ENCODE measurements at places on chromosomes 16 and 17. TPM values are rescaled to one million over a fixed set of nuclear protein-coding genes. Genes with fewer than 3 reads are reported as not detected.

The SLFN13 gene
- polyA plus RNA-seq: 28.8 TPM

The KRT24 gene
- polyA plus RNA-seq: not detected

The DNAAF1 gene
- 21.5 TPM for polyA plus RNA-seq

The TMEM107 gene
- 15.7 TPM for polyA plus RNA-seq

The LGALS9B gene
- not detected for polyA plus RNA-seq

The COG1 gene
- polyA plus RNA-seq: 49.2 TPM

The UTP4 gene
- 46.4 TPM for polyA plus RNA-seq

The RAB37 gene
- 9.1 TPM for polyA plus RNA-seq

The SMIM5 gene
- polyA plus RNA-seq: 2.3 TPM

The IGF2BP1 gene
- polyA plus RNA-seq: 27.9 TPM

The TBX2 gene
- polyA plus RNA-seq: 258 TPM

The EPOP gene
- polyA plus RNA-seq: 1.3 TPM

The NEK8 gene
- polyA plus RNA-seq: 7.3 TPM

The TBC1D28 gene
- not detected for polyA plus RNA-seq

The ERAL1 gene
- polyA plus RNA-seq: 66.9 TPM

The CRYBA1 gene
- polyA plus RNA-seq: not detected

The ARHGAP44 gene
- 12.8 TPM for polyA plus RNA-seq
